ENCODE measurements at places on chromosomes 5 and 9. TPM values are rescaled to one million over a fixed set of nuclear protein-coding genes. Genes with fewer than 3 reads are reported as not detected.

GRCh38 chr9:24144796-24145195 is 318.8 kb upstream of the ELAVL2 start:
- no peaks in the 10 kb centered on the region for H3K4me1 ChIP-seq
- no peaks in the 10 kb centered on the region for H3K27me3 ChIP-seq
- no peaks in the 10 kb centered on the region for H3K36me3 ChIP-seq
- H3K27ac ChIP-seq, result no peak overlapping the region

DNA sequence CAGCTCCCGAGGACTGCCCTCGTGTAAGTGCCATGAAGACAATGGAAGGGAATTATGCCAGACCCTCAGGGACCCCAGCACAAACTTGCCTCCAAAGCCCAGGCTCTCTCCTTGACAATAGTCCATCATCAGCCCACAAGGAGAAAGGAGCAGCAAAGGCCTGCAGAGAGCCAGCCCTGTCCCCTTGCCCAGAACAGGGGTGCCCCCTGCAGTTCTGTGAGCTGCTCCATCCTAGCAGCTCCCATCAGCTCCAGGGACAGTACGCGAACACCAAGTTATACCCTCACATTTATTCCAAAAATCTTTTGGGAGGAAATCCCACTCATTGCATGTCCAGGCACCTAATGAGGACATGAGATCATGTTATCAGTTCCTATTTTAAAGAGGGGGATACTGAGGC is 11.1 kb downstream of the BARX1 start:
- no peak overlapping the region for H3K4me3 ChIP-seq
- peaks cover 73% of the 10 kb centered on the region for H3K27me3 ChIP-seq
- DNase-seq, result no peak
- no peaks in the 10 kb centered on the region for H3K36me3 ChIP-seq

DNA sequence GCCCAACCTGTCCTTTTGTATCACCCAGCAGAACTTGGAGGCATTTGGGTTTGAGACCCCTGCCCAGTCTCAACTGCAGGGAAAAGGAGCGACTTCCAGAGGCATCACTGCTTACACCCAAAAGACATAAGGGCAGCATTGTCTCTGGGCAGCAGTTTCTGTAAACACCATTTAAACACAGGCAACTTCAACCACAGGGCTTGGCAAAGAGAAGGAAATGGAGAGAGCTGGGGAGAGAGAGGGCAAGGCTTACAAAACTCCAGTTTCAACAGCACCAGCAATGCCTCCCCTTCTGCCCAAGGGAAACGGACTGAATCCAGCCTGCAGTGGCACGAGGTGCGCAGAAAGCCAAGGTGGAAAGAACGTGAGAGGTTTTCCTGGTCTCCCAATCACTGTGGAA is 147.6 kb downstream of the ROR2 start:
- H3K4me1 ChIP-seq, result peaks cover 22% of the 10 kb centered on the region
- H3K4me3 ChIP-seq, result no peak overlapping the region
- H3K36me3 ChIP-seq, result 0 out of 2 replicates have a peak, but pooled peaks cover 1% of the 10 kb centered on the region
- H3K27ac ChIP-seq, result peak overlapping the region; percentile 36
- DNase-seq, result peak; percentile 22
- no peaks in the 10 kb centered on the region for H3K27me3 ChIP-seq

DNA sequence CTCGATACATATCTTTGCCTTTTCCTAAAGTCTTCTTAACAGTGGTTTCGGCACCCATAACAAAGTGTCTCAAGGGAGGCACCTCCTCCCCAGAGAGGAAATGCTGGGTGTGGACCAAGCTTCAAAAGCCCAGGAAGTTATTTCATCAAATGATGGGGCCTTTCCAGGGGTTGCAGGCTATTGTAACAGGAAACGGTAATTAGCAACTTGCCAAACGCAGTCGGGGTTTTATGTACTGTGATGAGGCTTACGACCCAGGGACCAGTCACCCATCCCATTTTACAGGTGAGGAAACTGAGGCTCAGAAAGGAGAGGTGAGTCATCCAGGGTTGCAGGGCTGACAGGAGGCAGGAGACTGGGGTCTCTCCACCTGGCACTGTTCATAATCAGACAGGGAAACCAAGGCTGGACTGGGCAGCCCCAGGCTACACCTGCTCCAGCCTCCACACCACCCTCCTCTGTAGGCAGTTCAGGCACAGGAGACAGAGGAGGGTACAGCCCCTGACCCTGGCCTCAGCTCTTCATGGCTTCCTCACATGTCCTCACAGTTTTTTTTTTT is 30.0 kb upstream of the SUSD3 start:
- no peak overlapping the region for H3K4me3 ChIP-seq
- H3K36me3 ChIP-seq, result no peaks in the 10 kb centered on the region
- H3K27me3 ChIP-seq, result peaks cover 17% of the 10 kb centered on the region
- no peak overlapping the region for H3K27ac ChIP-seq
- H3K4me1 ChIP-seq, result no peaks in the 10 kb centered on the region

- H3K27me3 ChIP-seq, result no peaks in the 10 kb centered on the region
- no peak overlapping the region for H3K27ac ChIP-seq
- H3K4me1 ChIP-seq, result no peaks in the 10 kb centered on the region
These were observed 772.0 kb upstream of the ACO1 start for GRCh38 chr9:31612336-31613030.

- H3K36me3 ChIP-seq, result no peaks in the 10 kb centered on the region
- H3K27me3 ChIP-seq, result no peaks in the 10 kb centered on the region
- no peak for DNase-seq
- peak overlapping the region; percentile 98 for H3K4me3 ChIP-seq
- no peak overlapping the region for H3K27ac ChIP-seq
These were observed 411 bp upstream of the NDUFS4 start for GRCh38 chr5:53560028-53560427.

- no peaks in the 10 kb centered on the region for H3K27me3 ChIP-seq
- H3K27ac ChIP-seq, result no peak overlapping the region
- no peak overlapping the region for H3K4me3 ChIP-seq
- no peak for DNase-seq
- no peaks in the 10 kb centered on the region for H3K4me1 ChIP-seq
- no peaks in the 10 kb centered on the region for H3K36me3 ChIP-seq
These were observed 19.9 kb upstream of the LPAR1 start for GRCh38 chr9:111058166-111058565.

CCL27 gene
- total RNA-seq, result 0.18 TPM
